WTC11 (cell line): ENCODE measurements at places on chromosomes 4 and X. TPM values are rescaled to one million over a fixed set of nuclear protein-coding genes. Genes with fewer than 3 reads are reported as not detected.

The TCEAL7 gene
- 5.6 to 7.7 TPM (median 7.2 TPM) in 3 replicates for total RNA-seq

The TENM3 gene
- 58.1 to 71.0 TPM (median 59.7 TPM) in 3 replicates for total RNA-seq

The NSUN7 gene
- 24.1 to 30.2 TPM (median 28.9 TPM) in 3 replicates for total RNA-seq

The GC gene
- 0.76 to 1.9 TPM (median 1.7 TPM) in 3 replicates for total RNA-seq

The CDKL5 gene
- 13.0 to 13.6 TPM (median 13.3 TPM) in 3 replicates for total RNA-seq

The GAK gene
- 108 to 121 TPM (median 108 TPM) in 3 replicates for total RNA-seq

The DHX15 gene
- total RNA-seq, result 210 to 240 TPM (median 213 TPM) in 3 replicates

The AKAP4 gene
- total RNA-seq, result not detected in 3 replicates

The SSX4B gene
- total RNA-seq, result 0.17 TPM in 1 of 3 replicates, not detected in the others

The PPEF2 gene
- 0.16 TPM in 1 of 3 replicates, not detected in the others for total RNA-seq

The HTRA3 gene
- total RNA-seq, result 2.3 to 5.5 TPM (median 4.8 TPM) in 3 replicates

The HPGD gene
- total RNA-seq, result 0.55 to 3.6 TPM (median 0.94 TPM) in 3 replicates

The UGT2A1 gene
- total RNA-seq, result 0.34 to 0.81 TPM (median 0.44 TPM) in 3 replicates

The BEX4 gene
- 57.9 to 71.6 TPM (median 67.9 TPM) in 3 replicates for total RNA-seq

The MSX1 gene
- 0.28 to 0.62 TPM (median 0.41 TPM) in 3 replicates for total RNA-seq

The NWD2 gene
- 0.05 to 0.07 TPM in 2 of 3 replicates, not detected in the other for total RNA-seq

The NXF2B gene
- total RNA-seq, result 0.11 to 0.31 TPM (median 0.18 TPM) in 3 replicates

The CABS1 gene
- not detected in 3 replicates for total RNA-seq

The CENPE gene
- 41.5 to 46.6 TPM (median 44.4 TPM) in 3 replicates for total RNA-seq

The HS3ST1 gene
- 0.41 to 0.52 TPM (median 0.44 TPM) in 3 replicates for total RNA-seq

The ZXDA gene
- 3.2 to 3.6 TPM (median 3.3 TPM) in 3 replicates for total RNA-seq

The CXCL13 gene
- not detected in 3 replicates for total RNA-seq

The CTAG1B gene
- total RNA-seq, result not detected in 3 replicates

The PCYT1B gene
- total RNA-seq, result 20.7 to 27.2 TPM (median 26.4 TPM) in 3 replicates

The EFHC2 gene
- 2.1 to 2.8 TPM (median 2.7 TPM) in 3 replicates for total RNA-seq

The PDGFC gene
- 3.1 to 5.3 TPM (median 3.5 TPM) in 3 replicates for total RNA-seq

The COL25A1 gene
- total RNA-seq, result 6.6 to 9.3 TPM (median 8.0 TPM) in 3 replicates

The HHIP gene
- total RNA-seq, result 0.14 to 0.27 TPM (median 0.22 TPM) in 3 replicates

The SOD3 gene
- 4.1 to 8.2 TPM (median 8.0 TPM) in 3 replicates for total RNA-seq

The ARHGAP36 gene
- total RNA-seq, result 0.09 to 0.52 TPM (median 0.21 TPM) in 3 replicates

The FGA gene
- 3.2 to 5.9 TPM (median 3.4 TPM) in 3 replicates for total RNA-seq

The GCNA gene
- 1.0 to 1.6 TPM (median 1.3 TPM) in 3 replicates for total RNA-seq

The PDK3 gene
- total RNA-seq, result 34.4 to 38.1 TPM (median 36.8 TPM) in 3 replicates

The FAM47A gene
- total RNA-seq, result not detected in 3 replicates

The ACOX3 gene
- 10.6 to 10.7 TPM (median 10.6 TPM) in 3 replicates for total RNA-seq

The METTL14 gene
- total RNA-seq, result 49.7 to 53.1 TPM (median 51.1 TPM) in 3 replicates

The RBM46 gene
- 3.3 to 4.6 TPM (median 4.2 TPM) in 3 replicates for total RNA-seq

The POU4F2 gene
- not detected in 3 replicates for total RNA-seq

The RRH gene
- total RNA-seq, result 0.11 to 0.21 TPM in 2 of 3 replicates, not detected in the other

The EDA gene
- total RNA-seq, result 11.3 to 15.1 TPM (median 12.9 TPM) in 3 replicates

The CD99 gene
- 72.1 to 77.9 TPM (median 73.6 TPM) in 3 replicates for total RNA-seq

The OCIAD2 gene
- 82.7 to 103 TPM (median 91.3 TPM) in 3 replicates for total RNA-seq

The TEX13D gene
- total RNA-seq, result not detected in 3 replicates

The KCNE5 gene
- 2.2 to 3.4 TPM (median 2.7 TPM) in 3 replicates for total RNA-seq

The DCLK2 gene
- total RNA-seq, result 0.17 to 0.21 TPM (median 0.18 TPM) in 3 replicates

The RBM47 gene
- 89.0 to 97.9 TPM (median 92.5 TPM) in 3 replicates for total RNA-seq

The KDR gene
- total RNA-seq, result 80.8 to 88.7 TPM (median 87.2 TPM) in 3 replicates

The CFI gene
- 0.16 to 0.25 TPM in 2 of 3 replicates, not detected in the other for total RNA-seq

The FMR1 gene
- 32.7 to 34.3 TPM (median 33.8 TPM) in 3 replicates for total RNA-seq

The ATRX gene
- total RNA-seq, result 79.7 to 96.6 TPM (median 84.3 TPM) in 3 replicates

The CLCN4 gene
- 8.1 to 8.9 TPM (median 8.7 TPM) in 3 replicates for total RNA-seq

The ZFYVE28 gene
- total RNA-seq, result 4.5 to 7.8 TPM (median 6.0 TPM) in 3 replicates

The ATP8A1 gene
- total RNA-seq, result 14.3 to 18.7 TPM (median 15.1 TPM) in 3 replicates

The PABPC5 gene
- 1.2 to 1.7 TPM (median 1.7 TPM) in 3 replicates for total RNA-seq

The UGT8 gene
- 29.2 to 30.8 TPM (median 30.7 TPM) in 3 replicates for total RNA-seq

The IRAK1 gene
- 32.1 to 48.0 TPM (median 45.2 TPM) in 3 replicates for total RNA-seq

The ALB gene
- total RNA-seq, result 23.4 to 35.4 TPM (median 27.4 TPM) in 3 replicates

The SSX1 gene
- 0.34 TPM in 1 of 3 replicates, not detected in the others for total RNA-seq

The FAM9B gene
- total RNA-seq, result not detected in 3 replicates
